ENCODE measurements at places on chromosomes 6 and 20.

- no peak for DNase-seq
Observed at GRCh38 chr20:55160996-55161395, 685.6 kb downstream of the DOK5 start.

DNA sequence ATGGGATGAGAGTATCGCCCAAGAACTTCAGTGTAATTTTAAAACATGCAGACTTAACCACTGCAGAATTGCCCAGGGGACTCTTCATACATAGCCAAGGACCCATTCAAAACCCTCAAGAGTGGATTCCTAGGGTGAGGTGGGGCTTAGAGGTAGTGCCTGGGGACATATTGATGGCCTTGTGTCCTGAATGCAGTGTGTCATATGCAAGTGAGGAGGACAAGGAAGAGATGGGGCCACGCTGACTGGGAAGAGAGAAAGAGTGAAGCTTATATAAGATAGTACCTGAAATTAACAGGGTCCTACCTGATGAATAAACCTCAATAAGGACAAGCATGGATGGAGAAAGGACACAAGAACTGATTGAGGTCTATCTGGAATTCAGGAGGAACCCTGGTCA is 13.9 kb downstream of the MYL9 start:
- no peak for DNase-seq

DNA sequence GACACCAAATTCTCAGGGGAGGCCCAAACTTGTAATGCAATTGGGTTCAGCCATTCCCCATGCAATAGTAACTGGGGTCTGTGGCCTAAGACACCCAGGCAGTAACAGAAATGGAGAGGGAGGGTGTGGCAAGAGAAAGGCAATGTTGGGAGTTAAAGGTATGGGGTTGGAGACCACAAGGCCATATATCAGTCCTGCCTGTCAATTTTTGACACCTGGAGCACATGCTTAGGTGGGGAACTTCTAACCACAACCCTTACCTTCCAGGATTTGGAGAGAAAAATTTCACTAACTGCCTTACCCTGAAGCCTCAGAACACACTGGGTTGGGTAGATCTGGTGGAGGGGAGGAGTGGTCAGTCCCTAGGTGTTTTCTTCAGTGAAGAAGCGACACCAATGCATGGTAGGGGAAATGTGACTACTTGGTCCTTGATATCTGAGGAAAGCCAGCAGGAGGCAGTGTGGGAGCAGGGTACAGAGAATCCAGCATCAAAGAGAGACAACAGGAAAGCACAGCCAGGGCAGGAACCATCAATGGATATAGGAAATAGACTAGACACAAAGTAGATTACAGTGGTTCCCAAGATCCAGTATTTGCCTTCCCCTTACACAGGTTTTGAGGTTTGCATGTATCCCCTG is 6.8 kb upstream of the USP49 start:
- DNase-seq, result no peak

DNA sequence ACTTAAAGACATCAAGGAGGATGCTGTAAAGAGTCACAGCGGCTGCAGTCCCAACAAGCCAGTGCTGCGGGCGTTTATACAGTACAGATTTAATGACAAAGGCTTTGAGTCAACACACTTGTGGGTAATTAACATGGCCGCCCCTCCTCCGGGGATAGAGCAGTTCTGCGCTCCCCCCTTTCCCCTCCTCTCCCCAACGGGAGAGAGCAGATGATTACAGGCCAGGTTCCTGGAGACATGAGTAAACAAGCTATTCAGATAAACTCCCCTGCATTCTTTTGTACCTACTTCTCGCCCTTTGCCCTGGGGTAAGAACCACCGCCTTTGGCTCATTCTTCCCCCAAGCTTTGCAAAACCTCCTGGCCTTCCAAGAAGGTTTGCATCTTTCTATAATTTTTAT is 23.6 kb upstream of the FABP7 start:
- DNase-seq, result no peak

GRCh38 chr20:21096321-21097043 is 9.7 kb downstream of the LINC00237 start:
- DNase-seq, result no peak

GRCh38 chr6:113143206-113143605 is 713.9 kb upstream of the MARCKS start:
- DNase-seq, result no peak

GRCh38 chr6:64014595-64014994 is 379.0 kb downstream of the PHF3 start:
- no peak for DNase-seq

GRCh38 chr6:145315982-145316600 is 419.2 kb downstream of the EPM2A start:
- no peak for DNase-seq

- DNase-seq, result no peak
Observed at GRCh38 chr6:118808793-118809638, 84.9 kb upstream of the ASF1A start.

GRCh38 chr6:333379-334002 is 41.2 kb downstream of the DUSP22 start:
- no peak for DNase-seq

- DNase-seq, result no peak
Observed at GRCh38 chr6:168386973-168387372, 54.0 kb upstream of the SMOC2 start.

GRCh38 chr6:77986380-77987034 is 333.7 kb downstream of the MEI4 start:
- no peak for DNase-seq

DNA sequence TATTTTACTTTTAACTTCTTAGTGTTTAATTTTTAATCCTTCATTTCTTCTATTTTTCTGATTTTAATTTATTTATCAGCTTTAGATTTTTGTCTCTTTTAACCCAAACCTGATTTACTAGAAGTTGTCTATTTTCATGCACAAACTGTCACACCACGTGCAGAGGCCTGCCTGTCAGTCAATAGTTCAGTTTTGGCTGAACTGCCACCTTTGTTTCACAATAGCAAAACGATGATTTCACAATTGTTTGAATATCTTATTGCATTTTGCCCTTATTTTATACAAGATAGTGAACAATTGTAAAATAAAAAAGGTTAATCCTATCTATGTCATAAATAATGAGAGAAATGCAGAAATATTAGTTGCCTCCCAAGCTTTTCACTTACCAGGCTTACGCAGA is 24.0 kb upstream of the PPP1R3G start:
- DNase-seq, result no peak

- DNase-seq, result no peak
Observed at GRCh38 chr6:138493413-138493812, 5.9 kb downstream of the NHSL1 start.

- no peak for DNase-seq
Observed at GRCh38 chr20:49594931-49595315, 27.0 kb upstream of the PTGIS start.

GRCh38 chr6:149108038-149108748 is 209.3 kb upstream of the TAB2 start:
- no peak for DNase-seq

DNA sequence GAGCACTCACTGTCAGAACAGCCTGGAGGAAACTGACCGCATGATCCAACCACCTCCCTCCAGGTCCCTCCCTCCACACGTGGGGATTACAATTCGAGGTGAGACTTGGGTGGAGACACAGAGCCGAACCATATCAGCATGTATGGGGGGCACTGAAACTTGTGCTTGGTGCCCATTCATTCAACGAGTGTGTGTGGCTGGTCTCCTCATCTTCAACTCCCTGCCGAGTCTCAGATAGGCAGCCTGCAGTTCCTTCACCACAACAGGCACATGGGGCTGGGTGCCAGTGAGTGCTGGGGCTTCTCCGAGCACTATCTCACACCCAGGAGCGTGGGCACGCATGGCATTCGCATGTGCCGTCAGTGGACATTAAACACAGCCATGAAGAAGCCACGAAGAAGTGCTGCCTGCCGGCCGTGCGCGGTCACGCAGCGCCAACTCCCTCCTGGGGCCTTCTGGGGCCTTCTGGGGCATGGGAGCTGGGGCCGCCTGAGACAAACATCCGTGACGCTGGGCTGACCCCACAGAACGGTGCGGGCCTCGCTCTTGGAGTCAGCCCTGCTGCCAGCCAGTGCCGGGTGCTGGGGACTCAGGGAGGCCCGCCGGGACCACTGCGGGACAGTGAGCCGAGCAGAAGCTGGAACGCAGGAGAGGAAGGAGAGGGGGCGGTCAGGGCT is 714 bp upstream of the RTEL1 start:
- no peak for DNase-seq

- no peak for DNase-seq
Observed at GRCh38 chr6:31878726-31879125, at the start of gene SLC44A4. TSS of gene SLC44A4 (minus strand) at chr6:31878997. CDS start at chr6:31878980, 17 bp downstream.

DNA sequence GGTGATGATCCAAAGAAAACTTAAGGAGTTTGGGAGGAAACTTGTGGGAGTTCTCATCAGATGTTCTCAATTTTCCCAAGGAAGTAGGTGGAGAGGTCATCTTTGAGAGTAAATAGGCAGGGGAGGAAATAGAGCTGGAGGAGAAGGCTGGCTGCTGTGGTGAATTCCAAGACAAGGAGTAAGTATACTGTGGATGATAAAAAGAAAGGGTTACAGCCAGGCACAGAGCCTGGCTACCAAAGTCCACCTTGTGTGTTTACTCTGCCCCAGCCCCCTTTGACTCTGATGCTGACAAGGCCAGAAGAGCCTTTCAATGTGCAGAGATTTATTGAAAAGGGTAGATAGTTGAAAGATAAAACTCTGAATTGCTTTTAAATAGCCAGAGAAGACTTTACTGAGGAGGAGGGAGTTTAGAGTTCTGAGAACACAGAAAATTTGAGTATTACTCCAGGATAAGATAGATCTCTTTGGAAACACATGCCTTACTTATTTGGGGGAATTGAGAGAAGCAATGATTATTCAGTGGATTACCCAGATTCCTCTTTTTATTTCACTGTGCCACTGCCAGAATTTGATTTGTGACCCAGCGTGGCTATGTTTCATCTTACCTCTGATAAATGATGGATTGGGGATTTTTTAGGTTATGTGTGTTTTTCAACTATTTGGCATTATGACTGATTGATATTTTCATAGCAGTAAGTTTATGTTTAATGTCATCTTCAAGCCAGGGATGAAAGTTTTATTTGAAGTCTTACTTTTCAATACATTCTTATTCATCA is 182.6 kb upstream of the JAG1 start:
- DNase-seq, result no peak

DNA sequence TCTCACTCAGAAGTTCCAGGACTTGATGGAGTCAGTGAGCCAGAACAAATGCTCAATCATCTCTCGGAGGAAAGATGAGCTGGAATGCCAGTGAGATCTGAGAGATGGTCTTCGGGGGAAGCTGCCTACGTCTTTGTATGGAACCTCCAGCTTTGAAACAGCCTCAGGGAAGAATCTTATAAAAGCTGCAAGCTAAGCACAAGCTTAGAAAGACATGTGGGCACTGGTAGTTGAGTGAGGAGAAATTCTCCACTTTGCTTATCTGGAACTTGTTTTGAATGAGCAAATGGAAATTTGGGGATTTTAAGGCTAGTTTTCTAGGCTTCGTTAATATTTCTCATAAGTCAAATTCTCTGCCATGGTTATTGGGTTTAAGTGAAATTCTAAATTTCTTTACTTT is 594.4 kb downstream of the QKI start:
- DNase-seq, result no peak

DNA sequence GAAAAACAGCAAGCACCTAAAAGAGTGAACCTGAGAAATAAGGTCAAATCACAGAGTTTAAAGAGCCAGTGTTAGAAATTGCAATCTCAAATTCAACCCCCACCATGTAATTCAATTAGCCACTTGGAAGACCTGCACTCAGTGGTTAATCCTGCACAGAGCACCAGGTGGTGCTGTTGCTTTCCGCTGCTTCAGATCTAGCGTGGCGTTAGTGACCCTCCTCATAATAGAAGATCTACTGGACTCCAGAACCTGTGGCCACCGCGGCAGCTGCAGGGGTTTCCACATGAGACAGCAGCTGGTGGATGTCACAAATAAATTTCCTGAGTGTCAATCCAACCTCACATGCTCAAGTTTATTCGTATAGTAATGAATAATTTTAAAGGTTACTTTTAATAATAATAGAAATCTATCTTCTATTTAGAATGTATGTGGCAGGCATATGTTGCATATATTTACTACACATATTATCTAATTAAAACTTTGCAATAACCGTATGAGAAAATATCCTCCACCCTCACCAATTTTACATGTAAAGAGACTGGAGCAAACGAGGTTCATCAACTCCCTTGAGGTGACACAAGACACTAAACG is 84.4 kb downstream of the SYNE1 start:
- DNase-seq, result no peak

- no peak for DNase-seq
Observed at GRCh38 chr20:41452226-41452625, 85.6 kb upstream of the EMILIN3 start.

- DNase-seq, result no peak
Observed at GRCh38 chr6:3727036-3727435, 24.5 kb downstream of the PXDC1 start.

- peak; percentile 64 for DNase-seq
Observed at GRCh38 chr6:38182426-38182825, 362.9 kb downstream of the ZFAND3 start.

- DNase-seq, result no peak
Observed at GRCh38 chr20:47705497-47705856, 79.8 kb downstream of the SULF2 start.

GRCh38 chr20:25285856-25286798 is 38.2 kb downstream of the PYGB start:
- no peak for DNase-seq

DNA sequence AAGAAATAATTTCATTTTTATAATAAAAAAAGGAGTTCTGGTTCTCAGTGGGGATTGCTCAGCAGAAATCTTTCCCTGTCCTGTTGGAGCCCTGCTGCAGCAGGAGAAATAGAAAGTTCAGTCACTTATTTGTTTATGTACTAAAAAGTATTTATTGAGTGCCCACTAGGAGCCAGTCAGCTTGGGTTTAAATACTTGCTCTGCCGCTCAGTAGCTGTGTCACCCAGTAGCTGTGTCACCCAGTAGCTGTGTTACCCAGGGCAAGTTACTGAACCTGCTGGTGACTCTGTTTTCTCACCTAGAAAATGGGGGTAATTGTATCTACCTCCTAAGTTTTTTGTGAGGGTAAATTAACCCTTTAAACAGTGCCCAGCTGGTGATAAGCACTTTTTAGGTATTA is 32.9 kb downstream of the FOXF2 start:
- DNase-seq, result peak; percentile 7
